ENCODE measurements at places on chromosomes 2 and 18. TPM values are rescaled to one million over a fixed set of nuclear protein-coding genes. Genes with fewer than 3 reads are reported as not detected.

GRCh38 chr2:36562973-36563532 lies 34.9 kb downstream of the FEZ2 start:
- DNase-seq: no peak

DNA sequence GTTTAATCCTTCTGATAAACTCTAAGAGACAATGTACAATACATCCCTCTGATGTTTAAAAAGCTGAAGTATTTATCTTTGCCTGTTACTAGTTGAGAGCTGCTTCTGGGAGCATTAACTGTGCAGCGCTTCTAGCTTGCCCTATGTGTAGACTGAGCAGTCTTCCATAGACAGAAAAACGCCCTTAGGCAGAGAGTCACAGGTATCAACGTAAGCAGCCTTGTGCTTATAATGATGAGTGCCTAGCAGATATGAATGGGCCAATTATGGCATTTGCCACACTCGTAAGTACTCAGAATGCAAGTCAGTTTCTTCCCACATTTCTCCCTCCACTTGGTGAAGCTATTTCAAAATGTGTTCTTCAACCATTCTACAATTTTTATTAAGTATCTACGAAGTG lies 731.1 kb upstream of the SLC8A1 start:
- no peak for DNase-seq

DNA sequence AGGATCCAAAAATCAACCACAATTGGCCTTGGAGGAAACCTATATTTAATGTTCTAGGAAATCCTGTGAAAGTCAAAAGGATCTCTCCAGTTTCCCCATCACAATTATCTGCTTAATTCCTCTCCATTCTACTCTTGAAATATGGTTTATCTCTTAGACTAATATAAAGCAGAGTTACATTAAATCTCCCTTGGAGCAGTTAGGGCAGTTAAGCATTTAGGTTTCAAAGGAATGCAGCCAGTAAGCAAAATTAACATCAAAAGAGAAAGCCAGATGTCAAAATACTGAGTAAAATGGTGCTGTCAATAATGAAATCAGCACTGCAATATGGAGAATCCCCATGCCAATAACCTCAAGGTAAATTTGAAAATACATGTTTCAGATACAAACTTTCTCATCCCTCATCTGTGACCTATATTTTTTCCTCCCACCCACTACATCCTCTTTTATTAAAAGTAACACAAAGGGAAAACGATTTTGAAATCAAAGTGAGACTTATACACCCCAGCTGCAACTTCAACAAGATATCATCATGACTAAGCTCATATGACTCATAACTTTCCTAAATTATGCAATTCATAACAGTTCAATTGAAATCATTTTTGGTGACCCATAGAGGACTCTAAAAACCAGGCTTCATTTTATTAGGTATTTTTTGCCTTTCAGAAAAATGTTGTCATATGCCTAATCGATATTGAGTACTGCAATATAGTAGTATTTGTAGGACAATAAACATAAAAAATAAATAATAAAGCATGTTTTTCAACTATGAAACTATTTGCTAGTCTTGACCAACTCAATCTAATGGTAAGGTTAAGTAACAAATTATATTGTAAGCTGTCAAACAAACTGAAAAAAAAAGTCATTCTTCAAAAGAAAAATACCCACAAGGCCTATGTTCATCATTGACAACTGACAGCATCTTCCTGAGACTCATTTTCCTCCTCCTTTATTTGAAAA lies 3.1 kb downstream of the ADAM17 start:
- DNase-seq: no peak

DNA sequence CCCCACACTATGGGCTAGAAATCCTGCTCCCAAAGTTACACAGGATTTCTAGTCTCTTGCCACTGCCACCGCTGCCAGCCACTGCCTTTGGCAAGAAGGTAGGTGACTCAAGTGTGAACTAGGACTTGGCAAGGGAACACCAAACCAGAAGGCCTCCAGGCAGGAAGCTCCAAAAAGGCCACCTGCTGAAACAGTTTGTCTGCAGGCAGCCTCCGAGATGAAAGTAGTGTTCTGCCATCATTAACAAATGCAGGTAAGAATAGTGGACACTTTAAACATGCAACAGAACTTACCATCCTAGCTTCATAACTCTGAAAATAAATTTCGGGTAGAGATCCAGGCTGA lies 3.9 kb downstream of the ANKRD44 start:
- peak; percentile 51 for DNase-seq

DNA sequence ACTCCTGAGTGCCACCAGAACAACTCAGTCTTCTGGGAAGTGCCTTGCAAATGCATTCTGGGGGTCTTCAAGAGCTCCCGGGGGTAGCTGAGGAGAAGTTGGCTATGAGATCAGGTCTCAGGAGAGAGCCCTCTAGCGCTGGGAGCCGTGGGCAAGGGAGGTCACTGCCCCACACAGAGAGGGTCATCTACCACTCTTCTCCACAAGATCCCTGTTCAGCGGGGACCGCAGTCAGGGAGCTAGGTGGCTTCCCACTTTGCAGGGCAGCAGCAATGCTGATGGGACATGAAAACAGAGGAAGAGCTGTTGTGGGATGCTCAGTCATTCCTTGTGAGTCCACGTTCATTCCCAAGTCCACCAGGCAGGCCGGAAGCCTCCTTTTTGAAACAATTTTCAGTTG lies 66.6 kb downstream of the ACKR3 start:
- no peak for DNase-seq

- no peak for DNase-seq
Measured at GRCh38 chr2:216827073-216827720, 32.7 kb downstream of the TNP1 start.

- DNase-seq: no peak
Measured at GRCh38 chr2:164560902-164561301, 60.4 kb downstream of the GRB14 start.

GRCh38 chr2:11987151-11987550 lies 240.7 kb downstream of the LPIN1 start:
- no peak for DNase-seq

GRCh38 chr2:40115894-40116293 lies 336.0 kb downstream of the SLC8A1 start:
- no peak for DNase-seq

- DNase-seq: no peak
Measured at GRCh38 chr2:167190053-167190452, 301.8 kb downstream of the XIRP2 start.

GRCh38 chr2:112834396-112835037 lies 2.1 kb downstream of the IL1B start:
- DNase-seq: no peak

GRCh38 chr2:146986161-146986560 lies 858.7 kb upstream of the ACVR2A start:
- no peak for DNase-seq

GRCh38 chr2:161134547-161135518 lies 25.4 kb upstream of the TANK start:
- no peak for DNase-seq

GRCh38 chr2:96142217-96143113 lies 2.8 kb downstream of the DUSP2 start:
- DNase-seq: peak; percentile 95

DNA sequence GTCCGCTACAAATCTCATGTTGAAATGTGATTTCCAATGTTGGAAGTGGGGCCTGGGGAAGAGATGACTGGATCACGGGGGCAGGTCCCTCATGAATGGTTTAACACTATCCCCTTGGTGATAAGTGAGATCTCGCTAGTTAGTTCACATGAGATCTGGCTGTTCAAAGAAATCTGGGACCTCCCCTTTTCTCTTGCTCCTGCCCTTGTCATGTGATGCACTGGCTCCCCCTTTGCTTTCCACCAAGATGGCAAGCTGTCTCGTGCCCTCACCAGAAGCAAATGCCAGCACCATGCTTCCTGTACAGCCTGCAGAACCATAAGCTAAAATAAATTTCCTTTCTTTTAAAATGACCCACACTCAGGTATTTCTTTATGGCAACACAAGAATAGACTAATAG lies 57.3 kb upstream of the C2orf15 start:
- no peak for DNase-seq

DNA sequence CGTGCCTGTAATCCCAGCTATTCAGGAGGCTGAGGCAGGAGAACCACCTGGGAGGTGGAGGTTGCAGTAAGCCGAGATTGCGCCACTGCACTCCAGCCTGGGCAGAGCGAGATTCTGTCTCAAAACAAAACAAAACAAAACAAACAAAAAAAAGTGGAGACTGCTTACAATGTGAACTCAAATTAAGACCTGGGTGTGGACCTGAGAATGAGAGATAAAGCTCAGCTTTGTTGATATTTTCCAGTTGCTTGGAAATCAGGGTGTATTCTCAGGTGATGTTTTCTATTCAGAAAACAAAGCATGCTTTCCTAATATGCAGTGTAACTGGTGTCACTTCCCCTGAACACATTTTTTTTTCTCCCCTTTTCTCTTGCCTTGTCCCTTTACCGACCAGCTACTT lies 5.3 kb upstream of the CERS6 start:
- DNase-seq: no peak

DNA sequence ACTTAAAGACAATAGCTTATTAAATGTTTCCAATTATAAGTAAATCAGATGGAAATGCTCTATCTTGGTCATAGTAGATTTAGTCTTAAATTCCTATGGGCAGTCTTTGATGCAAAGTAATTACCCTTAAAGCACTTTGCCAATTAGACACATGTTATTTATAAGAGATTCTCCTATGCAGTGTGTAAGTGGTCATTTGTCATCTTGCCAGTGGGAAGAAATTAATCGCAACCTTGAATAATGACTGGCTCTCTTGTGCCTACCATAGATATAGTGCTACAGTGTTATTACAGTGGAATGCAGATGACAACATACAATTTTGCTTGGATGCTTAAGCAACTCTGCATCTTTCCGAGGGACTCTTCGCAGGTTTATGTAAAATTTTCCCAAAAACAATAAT lies 311.0 kb upstream of the THUMPD2 start:
- no peak for DNase-seq

GRCh38 chr18:31268985-31269406 lies 49.0 kb upstream of the DSG1 start:
- DNase-seq: no peak

DNA sequence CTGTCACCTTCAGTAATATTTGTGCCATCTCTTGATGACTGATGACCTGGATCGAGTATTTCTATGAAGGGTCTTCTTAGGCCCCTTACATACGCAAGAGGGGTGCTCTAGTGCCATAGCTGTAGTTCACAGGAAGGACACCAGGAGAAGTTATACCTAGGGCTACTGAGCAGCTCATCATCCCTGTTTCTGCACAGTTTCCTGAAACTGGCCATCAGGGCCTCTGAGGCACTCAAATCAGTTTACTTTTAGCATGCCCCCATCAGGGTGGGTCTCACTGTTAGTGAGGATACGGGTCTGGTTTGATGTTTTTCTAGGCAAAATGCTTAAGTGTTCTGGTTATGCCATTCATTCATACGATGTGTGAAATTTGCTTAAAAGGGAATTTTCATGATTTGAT lies 20.0 kb upstream of the FBLN7 start:
- no peak for DNase-seq

DNA sequence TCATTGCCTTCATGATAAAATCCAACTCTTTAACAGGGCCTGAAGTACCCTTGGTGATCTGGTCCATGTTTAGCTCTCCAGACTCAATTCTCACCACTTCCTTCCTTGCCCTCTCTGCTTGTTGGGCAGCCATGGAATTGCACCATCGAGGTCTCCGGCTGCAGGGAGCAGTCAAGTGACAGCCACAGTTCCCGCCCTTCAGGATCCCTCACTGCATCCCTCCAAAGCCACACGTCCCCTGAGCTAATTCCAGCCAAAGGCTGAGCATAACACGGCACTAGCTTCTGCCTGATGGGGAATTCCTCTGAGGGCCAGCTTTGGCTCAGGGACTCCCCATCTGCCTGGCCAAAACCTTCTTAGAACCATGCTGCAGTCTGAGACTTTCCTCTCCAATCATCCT lies 47.4 kb upstream of the SLC1A4 start:
- DNase-seq: no peak

DNA sequence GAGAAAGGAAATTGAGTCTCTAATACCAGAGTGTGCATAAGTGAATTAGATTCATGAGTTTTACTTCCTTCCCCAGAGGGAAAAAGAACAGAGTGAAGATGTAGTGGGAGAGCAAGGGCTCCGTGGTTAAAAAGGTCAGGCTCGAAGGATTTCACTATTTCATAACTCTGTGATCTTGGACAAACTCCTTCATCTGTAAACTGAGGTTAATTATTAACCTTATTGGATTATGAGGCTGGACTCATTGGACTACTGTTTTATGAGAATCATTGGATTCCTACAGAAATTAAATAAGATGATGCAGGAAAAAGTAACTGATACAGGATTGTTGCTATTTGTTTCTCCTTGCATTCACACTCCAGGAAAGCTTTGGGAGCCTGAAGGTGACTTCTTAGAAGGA lies 45.0 kb downstream of the SRD5A2 start:
- DNase-seq: no peak

- DNase-seq: no peak
Measured at GRCh38 chr2:196607073-196607472, 32.4 kb upstream of the CCDC150 start.

DNA sequence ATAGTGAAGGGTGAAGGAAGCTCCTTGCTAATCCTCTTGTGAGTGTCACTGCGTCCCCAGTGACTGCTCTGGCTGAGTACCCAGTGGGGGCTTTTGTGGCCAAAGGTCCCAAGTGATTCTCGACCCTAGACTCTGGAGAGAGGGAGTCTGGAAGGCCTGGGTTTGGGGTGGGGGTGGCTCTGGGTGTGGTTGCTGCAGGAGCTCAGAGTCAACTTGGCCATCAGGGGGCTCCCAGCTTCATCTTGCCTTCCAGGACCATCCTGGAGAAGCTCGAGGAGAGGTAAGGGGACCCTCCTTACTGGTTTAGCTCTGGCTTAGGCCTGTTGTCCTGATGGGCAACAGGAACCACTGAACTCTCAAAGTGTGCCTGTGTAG lies 592 bp downstream of the PSD4 start:
- DNase-seq: peak; percentile 45

DNA sequence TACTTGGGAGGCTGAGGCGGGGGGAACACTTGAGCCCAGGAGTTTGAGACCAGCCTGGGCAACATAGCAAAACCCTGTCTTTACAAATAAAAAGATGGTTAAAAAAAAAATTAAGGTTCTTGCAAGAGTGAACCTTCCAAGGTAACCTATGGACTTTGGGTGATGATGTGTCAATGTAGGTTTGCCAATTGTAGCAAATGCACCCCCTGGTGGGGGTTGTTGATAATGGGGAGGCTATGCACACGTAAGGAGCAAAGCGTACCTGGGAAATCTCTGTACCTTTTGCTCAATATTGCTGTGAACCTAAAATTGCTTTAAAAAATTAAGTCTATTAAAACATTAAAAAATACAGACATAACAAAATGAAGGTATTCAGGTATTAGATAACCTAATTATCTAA lies 70.4 kb downstream of the CWC22 start:
- peak; percentile 61 for DNase-seq

- DNase-seq: no peak
Measured at GRCh38 chr18:42545825-42546224, 569.7 kb downstream of the RIT2 start.

The CABYR gene
- 2.1 TPM for total RNA-seq

The AQP12A gene
- not detected for total RNA-seq

The FHOD3 gene
- total RNA-seq: not detected

The TEKT4 gene
- not detected for total RNA-seq

The GRHL1 gene
- 0.20 TPM for total RNA-seq

The SPEG gene
- total RNA-seq: 2.3 TPM

The STAT1 gene
- 311 TPM for total RNA-seq

The SRSF7 gene
- 333 TPM for total RNA-seq

The MC4R gene
- total RNA-seq: not detected

The POTEC gene
- total RNA-seq: not detected

The CRACDL gene
- total RNA-seq: 0.38 TPM
